Transverse colon (tissue), 4 donors: ENCODE measurements at places on chromosomes 7 and 10. TPM values are rescaled to one million over a fixed set of nuclear protein-coding genes. Genes with fewer than 3 reads are reported as not detected.

DNA sequence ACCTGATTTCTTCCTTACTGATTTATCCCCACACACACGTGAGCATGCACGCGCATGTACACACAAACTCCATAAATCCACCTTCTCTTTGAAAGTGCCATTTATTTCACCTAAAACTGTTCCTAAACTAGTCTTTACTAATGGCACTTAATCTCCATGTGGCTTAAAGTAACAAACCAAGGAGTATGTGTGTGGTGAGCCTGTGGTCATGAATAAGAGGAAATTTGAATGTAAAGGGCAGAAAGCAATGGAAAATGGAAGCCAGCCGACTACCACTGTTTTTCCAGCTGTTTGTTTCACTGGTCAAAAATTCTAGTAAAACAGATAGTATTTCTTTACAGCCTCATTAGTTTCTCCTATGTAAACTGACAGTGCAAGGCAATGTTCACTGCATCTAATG is 23.8 kb downstream of the SEMA3C start:
- no peak for DNase-seq

DNA sequence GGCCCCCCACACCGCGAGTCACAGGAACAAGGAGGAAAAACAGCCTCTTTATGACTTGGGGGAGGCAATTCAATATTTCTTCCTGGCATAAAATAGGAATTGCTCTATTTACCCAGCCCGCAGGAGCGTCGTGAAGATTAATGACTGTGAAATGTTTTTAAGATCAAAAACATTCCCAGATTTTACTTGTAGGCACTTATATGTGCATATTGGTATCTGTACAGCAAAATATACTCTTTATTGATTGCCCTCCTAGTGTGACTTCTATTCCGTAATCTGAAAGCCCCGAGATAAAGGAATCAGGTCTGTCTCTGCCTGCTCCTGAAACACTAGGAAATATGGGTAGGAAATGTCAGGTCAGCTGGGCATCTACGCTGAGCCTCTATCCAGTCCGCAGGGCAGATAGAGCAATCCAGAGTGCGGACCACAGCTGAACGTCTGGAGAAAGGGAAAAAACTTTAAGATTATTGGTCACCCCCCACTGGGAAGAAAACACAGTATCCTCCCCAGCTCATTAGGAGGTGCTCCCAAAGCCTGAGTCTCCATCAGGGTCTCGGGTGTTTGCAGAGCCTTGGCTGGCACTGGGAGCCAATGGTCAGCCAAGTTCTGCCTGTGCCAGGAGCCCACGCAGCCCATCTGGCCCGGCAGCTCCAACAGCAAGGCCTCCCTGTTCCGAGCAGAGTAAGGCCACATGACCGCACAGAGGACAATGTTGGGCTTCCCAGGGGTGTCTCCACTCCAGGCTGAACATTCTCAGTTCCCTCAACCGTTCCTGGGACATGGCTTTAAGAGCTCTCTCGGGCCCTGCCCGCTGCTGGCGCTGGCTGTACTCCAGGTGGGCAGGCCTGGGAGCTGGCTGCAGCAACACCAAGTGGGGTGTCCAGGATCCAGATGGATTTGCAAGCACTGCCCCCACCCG is 7.7 kb downstream of the CTBP2 start:
- DNase-seq = peak; percentile 74

GRCh38 chr7:33821970-33822369 is 83.4 kb upstream of the BMPER start:
- DNase-seq = no peak

DNA sequence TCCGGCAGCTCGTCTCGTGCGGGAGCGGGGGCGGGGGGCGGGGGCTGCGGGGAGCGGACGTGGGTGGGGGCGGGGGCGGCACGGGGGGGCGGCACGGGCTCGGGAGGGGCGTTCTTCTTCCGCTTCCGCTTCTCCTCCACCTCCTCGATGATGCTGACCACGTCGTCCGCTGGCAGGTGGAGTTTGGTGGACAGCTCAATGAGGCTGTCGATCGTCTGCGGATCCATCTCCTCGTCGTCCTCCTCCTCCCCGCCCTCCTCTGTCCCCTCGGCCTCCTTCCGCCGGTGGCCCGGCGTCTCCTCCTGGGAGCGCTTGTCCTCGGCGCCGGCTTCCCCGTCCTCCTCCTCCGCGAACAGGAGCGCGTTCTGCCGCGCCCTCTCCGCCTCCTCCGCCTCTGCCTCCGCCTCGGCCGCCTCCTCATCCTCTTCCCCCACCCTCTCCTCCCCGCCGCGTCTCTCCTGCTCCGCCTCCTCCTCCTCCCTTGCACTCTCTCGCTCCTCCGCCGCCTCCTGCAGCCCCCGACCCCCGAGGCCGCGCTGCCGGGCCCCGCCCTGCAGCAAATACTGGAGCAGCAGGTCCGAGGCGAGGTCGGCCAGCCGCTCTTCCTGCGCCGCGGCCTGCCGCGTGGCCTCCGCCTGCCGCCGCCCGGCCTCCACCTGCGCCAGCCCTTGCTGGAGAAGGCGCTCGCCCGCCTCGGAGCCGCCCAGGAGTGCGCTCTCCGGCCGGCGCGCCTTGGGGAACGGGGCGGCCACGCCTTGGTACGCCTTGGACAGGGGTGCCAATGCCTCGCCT is 1.9 kb downstream of the VGF start:
- no peak for DNase-seq

DNA sequence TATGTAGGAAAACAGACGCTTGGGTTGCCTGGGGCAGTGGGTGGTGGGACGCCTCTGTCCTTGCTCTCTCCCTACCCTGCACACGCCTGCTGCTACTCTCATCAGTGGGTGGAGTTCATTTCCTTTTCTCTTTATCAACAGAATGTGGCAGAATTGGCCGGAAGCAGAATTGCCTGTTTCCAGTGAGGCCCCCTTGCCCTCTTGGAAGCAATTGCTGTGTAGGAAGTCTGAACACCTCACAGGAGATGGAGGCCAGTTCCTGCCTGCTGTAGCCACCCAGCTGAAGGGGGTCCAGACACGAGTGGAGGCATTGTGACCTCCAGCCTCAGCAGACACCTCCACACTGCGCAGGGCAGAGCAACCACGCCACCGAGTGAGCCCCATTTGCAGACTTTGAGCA is 331.6 kb upstream of the ZNF32 start:
- no peak for DNase-seq

DPP6 gene
- 33.7 TPM for total RNA-seq

- peak; percentile 11 for DNase-seq
Observed at GRCh38 chr7:150408393-150409299, 29.5 kb downstream of the ZNF775 start.

DNA sequence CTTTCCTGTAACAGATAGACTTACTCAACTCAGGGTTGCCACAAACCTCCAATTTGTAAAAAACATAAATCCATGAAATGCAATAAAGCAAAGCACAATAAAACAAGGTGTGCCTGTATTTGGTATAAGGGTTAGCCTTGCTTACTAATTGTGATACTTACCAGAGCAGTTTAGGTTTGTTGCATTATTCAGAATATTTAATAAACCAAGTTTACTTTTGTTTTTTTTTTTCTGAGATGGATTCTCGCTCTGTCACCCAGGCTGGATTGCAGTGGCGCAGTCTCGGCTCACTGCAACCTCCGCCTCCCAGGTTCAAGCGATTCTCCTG is 79.6 kb downstream of the SEC61G start:
- DNase-seq = no peak

- DNase-seq = no peak
Observed at GRCh38 chr7:138126928-138127327, 50.7 kb downstream of the AKR1D1 start.

ANKRD2 gene
- not detected for total RNA-seq

FAM131B gene
- 33.4 TPM for total RNA-seq

GRCh38 chr7:109549471-109550193 is 980.0 kb downstream of the DNAJB9 start:
- DNase-seq = no peak

GRCh38 chr10:4391683-4392082 is 434.3 kb upstream of the AKR1E2 start:
- no peak for DNase-seq

SPDYE8 gene
- total RNA-seq = not detected

- DNase-seq = no peak
Observed at GRCh38 chr7:156662277-156662676, 21.7 kb downstream of the RNF32 start.

DEPP1 gene
- 48.3 TPM for total RNA-seq

GRCh38 chr10:63727636-63728035 is 206.4 kb downstream of the REEP3 start:
- no peak for DNase-seq

MYOF gene
- total RNA-seq = 57.2 TPM

DNA sequence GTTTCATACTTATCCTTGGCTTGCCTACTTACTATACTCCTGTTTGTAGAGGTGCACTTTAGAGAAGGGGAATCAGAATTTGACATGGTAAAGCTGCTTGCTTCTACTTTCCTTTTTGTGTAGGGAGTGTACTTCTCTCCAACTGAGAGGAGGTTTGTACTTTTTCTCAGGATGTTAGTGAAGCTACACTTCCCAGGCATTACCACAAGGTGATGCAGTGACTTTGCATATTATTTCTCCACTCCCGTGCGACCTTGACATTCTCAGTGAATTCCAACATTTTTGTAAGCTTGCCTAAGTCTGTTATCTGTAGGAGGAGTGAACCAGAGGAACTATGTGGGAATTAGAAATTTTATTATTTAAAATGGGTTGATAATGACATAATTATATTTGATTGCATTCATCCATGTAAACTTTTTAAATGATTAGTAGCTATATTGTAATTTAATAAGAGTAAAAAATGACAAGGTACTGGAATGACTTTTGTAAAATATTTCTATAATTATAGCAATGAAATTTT is 5.2 kb downstream of the TAX1BP1 start:
- no peak for DNase-seq

DNA sequence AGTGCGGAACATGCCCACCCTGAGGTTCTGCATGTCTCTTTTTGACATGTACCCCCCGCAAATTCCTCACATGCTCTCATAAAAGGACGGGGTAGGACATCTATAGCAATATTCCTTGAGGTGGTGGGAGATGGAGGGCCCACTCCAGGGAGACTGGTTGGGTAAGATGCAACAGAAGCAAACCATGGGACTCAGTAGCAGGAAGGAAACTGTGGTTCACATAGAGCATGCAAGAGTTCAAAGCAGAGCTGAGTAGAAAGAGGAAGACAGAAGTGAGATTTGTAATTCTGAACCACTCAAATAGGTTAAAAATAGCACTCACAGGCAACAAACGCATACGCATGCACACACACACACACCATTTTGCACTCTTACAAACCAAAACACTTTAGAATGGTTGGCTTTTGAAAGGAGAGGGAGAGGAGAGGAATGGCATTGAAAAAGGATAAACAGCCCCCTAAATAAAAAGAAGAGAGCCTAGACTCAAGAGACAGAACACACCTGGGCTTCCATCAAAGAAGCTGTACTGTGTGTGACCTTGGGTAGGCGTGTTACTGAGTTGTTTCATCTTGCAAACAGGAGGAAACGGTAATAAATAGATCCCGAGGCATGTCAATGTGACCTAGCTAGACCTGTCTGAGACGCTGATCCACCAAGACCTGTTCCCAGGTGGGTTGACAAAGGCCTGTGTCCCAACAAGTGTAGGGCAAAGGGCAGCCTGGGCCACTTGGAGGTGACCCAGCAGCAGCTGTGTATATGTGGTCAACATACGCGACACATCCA is 77.6 kb upstream of the LRRC4 start:
- no peak for DNase-seq

DNA sequence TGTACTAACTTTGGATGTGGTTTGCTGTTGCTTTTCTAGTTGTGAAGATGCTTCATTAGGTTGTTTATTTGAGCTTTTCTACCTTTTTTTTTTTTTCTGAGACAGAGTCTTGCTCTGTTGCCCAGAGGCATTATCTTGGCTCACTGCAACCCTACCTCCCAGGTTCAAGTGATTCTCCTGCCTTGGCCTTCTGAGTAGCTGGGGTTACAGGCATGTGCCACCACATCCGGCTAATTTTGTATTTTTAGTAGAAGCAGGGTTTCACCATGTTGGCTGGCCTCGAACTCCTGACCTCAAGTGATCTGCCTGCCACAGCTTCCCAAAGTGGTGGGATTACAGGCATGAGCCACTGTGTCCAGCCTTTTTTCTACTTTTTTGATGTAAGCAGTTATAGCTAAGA is 93.7 kb downstream of the ADAM22 start:
- DNase-seq = no peak

EPHB6 gene
- 3.0 TPM for total RNA-seq

GRCh38 chr7:98753989-98754479 is 115.8 kb downstream of the TMEM130 start:
- no peak for DNase-seq

SYCE1 gene
- total RNA-seq = not detected
